ENCODE measurements at places on chromosomes 4 and X. TPM values are rescaled to one million over a fixed set of nuclear protein-coding genes. Genes with fewer than 3 reads are reported as not detected.

- DNase-seq, result no peak
Measured at GRCh38 chrX:13383907-13384306, 64.1 kb upstream of the ATXN3L start.

MND1 gene
- not detected for total RNA-seq

- no peak for DNase-seq
Measured at GRCh38 chr4:149349541-149349940, 466.1 kb downstream of the IQCM start.

GRXCR1 gene
- total RNA-seq, result not detected

GRCh38 chr4:184441461-184442313 is 32.7 kb downstream of the IRF2 start:
- no peak for DNase-seq

NXF2 gene
- not detected for total RNA-seq

- no peak for DNase-seq
Measured at GRCh38 chr4:3436048-3436797, 5.5 kb upstream of the HGFAC start.

TRPC5OS gene
- total RNA-seq, result not detected

- no peak for DNase-seq
Measured at GRCh38 chrX:9048801-9049200, 14.9 kb upstream of the FAM9B start.

DNA sequence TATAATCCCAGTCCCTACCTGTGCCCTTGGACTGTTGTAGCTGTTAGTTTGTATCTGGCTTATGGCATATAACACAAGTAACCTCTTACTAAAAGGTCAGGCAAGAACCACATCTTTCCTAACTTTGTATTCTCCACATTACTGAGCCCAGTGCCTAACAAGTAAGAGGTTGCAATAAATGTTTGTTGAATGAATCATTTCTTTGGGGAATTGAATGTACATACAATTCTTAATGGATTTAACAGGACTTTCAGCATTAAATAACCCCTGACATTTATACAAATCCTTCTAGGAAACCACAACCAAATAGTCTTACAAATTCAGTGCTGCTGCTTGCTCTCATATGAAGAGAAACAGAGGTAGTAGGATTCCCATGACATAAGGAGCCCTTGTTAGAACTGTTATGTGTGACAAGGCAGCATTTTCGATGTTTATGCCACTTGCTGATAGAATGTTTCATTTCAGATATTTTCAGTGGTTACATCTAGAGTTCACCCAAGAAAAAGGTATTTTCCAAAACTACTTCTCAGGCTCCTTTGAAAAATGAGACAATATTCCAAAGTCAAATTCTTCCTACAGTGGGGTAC is 62.0 kb downstream of the MBNL3 start:
- DNase-seq, result no peak

- DNase-seq, result no peak
Measured at GRCh38 chrX:41723826-41724225, at the start of gene GPR82. TSS of gene GPR82 (plus strand) at chrX:41724181. CDS start at chrX:41727027, 2,846 bp downstream.

DNA sequence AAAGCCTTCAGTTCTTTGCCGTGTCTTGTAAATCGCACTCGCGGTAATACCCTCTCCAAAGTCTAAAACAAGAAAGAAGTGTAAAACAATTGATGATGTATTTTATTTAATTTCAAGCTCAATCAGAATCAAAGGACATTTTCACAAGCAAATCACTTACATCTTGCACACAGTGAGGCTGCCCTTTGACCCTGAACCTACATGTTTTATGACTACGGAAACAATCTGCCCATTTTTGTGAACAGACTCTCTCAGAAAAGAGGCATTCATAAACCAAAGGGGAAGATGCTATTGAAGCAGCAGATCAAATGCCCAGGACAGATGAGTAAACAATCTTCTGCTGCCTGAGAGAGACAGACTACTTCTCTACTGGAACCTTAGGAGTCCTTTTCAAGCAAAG is 76.0 kb upstream of the DDX60 start:
- DNase-seq, result no peak

DNA sequence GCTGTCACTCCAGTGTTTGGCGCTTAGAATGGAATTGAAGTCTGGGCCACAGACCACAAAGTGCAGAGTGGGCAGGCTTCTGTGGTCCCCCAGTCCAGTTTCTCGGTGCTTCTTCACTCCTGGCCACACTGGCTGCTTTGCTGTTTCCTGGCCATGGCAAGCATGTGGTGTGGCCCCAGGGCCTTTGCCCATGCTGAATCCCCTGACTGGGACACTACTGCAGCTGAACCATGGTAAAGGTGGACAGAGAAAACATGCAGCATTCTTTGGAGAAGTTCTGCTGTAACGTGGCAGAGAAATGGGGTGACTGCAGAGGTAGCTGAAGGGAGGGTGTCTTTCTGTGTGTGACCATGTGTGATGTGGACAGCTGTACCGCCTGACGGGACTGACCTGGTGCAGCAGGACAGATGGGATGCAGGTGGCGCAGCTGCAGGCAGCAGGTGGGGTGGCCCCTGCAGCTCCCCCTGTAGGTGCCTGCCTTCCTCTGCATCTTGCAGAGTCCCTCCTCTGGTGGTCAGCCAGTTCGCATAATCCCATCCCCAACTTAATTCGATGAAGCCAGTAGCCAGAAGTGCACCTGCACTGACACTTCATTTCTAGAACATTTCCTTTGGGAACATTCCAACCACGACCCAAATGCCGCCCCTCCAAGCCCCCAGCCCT is 13.2 kb upstream of the S100P start:
- DNase-seq, result no peak

GRCh38 chr4:148557793-148558192 is 115.6 kb upstream of the NR3C2 start:
- no peak for DNase-seq

- no peak for DNase-seq
Measured at GRCh38 chr4:74263551-74263950, 44.7 kb upstream of the EPGN start.

- no peak for DNase-seq
Measured at GRCh38 chr4:55993994-55994663, 45.4 kb downstream of the CEP135 start.

DNA sequence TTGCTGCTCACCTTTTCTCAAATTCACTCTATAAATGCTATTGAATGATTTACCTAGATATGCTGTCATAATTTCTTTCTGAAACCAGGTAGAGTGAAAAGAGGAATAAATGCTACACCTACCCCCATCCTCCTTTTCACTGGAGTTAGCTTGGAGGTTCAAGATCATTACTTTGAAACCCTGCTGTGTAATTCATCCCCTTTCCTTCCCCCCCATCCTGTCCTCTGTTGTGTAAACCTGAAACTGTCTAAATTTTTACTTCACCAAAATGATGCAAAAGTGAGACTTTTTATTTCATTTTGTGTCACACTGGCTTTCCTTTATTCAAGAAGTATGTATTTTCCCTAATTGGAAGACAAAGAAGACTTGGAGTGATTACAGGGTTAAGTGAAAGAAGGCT is 5.4 kb downstream of the ZCCHC18 start:
- no peak for DNase-seq

DNA sequence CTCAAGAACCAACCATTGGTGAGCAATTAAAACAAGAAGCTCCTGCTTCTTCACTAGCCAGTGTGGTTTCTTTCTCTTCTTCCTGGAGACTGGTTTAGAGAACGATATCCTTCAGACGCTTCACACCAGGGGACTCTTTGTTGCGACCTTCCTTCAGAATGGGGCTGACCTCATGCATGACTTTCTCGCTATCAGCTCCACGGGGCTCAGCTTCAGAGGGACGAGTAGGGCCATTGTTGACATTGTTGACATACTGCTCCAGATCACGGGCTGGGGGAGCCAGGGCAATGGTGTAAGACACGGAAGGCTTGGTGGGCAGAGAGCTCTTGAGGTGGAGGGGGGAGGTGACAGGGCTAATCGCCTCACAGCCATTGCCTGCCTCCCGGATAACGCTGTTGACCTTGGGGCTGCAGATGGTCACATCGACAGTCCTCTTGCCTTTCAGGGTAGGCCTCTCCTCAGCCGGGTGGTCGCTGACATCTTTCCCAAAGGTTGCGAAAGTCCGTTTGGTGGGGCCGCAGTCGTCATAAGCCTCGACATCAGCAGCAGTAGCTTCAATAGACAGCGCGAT is 113.8 kb downstream of the PCDH19 start:
- no peak for DNase-seq

- no peak for DNase-seq
Measured at GRCh38 chr4:76950956-76951671, 1.6 kb downstream of the SEPTIN11 start.

BMP3 gene
- total RNA-seq, result 0.98 TPM

DNA sequence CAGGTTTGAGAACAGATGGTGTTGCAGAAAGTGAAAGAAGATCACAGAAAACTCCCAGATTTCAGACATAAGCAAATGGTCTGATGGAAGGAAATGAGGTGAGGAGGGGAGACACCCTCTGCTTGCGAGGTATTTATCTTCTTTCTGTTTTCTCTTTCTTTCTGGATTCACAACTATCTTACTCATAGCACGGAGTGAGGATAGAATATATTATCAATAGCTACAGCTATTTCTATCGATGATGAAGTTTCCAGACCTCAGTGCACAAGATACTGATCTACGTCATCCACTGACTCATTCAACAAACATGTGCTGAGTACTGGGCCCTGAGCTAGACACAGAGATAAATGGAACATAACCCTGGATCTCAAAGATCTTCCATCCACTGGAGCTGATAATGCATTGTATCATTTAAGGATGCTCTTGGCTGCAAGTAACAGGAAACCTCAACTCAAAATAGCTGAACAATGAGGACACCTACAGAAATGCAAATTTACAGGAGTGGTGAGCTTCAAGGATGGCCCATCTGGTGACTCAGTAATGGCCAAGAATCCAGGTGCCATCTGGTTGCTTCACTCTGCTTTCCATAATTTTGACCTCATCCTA is 21.2 kb downstream of the SLC2A9 start:
- no peak for DNase-seq

NAP1L2 gene
- 0.48 TPM for total RNA-seq

BMPR1B gene
- total RNA-seq, result 2.0 TPM

FAM47E gene
- 9.5 TPM for total RNA-seq

- no peak for DNase-seq
Measured at GRCh38 chr4:135282676-135283075, 1081.1 kb upstream of the PABPC4L start.

PRRG3 gene
- 1.8 TPM for total RNA-seq

ATP11C gene
- 42.4 TPM for total RNA-seq

GRCh38 chr4:41077628-41078027 is 136.7 kb downstream of the APBB2 start:
- DNase-seq, result no peak

GSX2 gene
- total RNA-seq, result not detected

GRCh38 chr4:23613782-23614181 is 276.1 kb downstream of the PPARGC1A start:
- DNase-seq, result no peak

DNA sequence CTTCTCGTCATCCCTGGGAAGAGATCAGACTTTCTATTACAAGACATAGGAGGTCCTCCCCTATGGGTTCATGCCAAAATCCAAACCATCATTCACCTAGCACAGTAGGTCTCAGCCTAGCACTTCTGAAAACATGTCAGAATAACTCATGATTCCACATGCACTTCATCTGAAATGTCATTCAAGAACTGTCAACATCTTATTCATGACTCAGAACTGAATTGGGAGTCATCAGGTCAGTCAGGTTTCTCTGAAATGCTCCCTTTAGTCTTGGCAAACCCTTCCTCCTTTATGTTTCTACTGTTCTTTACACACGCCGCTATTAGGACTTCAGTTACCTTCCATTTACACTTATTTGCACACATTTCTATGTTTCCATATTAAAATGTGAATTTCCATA is 67.2 kb downstream of the ANTXR2 start:
- DNase-seq, result no peak

DNA sequence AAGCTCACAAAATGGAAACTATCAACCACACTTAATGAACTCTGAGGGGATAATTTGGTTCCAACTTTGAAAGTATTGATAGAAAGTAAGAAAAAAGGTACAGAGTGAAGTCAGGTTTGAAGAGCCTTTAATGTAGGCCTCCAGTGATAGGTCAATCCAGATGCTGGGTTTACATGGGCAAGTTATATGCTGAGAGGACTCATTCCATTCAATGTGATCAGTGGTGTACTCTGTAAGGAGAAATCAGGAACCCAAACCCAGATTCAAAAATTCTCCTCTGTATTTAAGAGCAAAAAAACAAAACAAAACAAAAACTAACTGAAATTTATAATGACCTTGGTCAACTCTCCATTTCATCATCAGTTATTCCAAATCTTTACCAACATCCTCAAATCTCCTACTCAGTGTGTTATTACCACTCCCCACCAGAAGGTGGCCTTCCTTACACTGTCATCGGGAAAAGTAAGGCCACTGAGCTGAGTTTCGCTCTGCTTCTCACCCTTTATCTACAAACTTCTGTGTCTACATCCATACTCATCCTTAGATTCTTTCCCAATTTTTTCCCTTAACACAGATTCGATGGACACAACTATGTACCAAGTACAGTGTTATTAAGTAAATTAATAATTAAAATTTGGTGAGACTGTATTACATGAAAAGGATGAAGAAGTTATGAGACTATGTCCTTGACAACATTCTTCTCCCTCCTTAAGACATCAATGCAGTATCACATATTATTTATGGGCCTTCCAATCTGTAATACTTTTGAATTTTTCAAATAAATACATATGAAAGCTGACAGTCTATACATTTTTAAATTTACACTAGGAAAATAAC is 88.3 kb downstream of the ZAR1 start:
- DNase-seq, result peak; percentile 60

- no peak for DNase-seq
Measured at GRCh38 chr4:17544205-17544604, 29.2 kb downstream of the CLRN2 start.

DNA sequence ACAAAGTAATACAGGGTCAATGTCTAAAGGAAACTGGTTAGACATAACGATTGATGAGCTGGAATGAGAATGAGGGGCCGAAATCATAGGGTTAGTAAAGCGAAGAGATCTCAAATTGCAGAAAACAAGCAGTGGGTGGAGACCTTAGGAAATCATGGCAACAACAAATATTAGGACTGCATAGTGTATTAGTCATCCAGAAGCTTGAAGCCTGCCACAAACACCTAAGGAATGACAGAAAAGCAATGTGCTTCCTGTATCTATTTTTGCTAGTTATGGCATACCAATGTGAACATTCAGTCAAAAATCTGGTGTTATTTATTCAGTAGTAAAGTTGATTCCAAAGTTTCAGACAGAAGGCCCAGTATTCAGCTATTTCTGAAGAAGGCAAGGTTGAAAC is 410.9 kb upstream of the CT83 start:
- no peak for DNase-seq

- no peak for DNase-seq
Measured at GRCh38 chrX:3680459-3680858, 33.0 kb downstream of the PRKX start.

SMARCA1 gene
- 34.4 TPM for total RNA-seq

- DNase-seq, result no peak
Measured at GRCh38 chr4:7608046-7608445, 173.3 kb upstream of the PSAPL1 start.

GRCh38 chrX:133362538-133362937 is 52.8 kb downstream of the GPC4 start:
- no peak for DNase-seq

Data from breast epithelium (tissue), 4 donors.